ENCODE measurements at places on chromosomes 16 and 17. TPM values are rescaled to one million over a fixed set of nuclear protein-coding genes. Genes with fewer than 3 reads are reported as not detected.

GRCh38 chr16:88759976-88760350 is 25.1 kb downstream of the PIEZO1 start:
- no peak for DNase-seq

Gene BIRC5
- total RNA-seq: 5.4 TPM

Gene ACSM2A
- 0.14 TPM for total RNA-seq

GRCh38 chr17:32461853-32462617 is 17.7 kb downstream of the PSMD11 start:
- peak; percentile 60 for DNase-seq

DNA sequence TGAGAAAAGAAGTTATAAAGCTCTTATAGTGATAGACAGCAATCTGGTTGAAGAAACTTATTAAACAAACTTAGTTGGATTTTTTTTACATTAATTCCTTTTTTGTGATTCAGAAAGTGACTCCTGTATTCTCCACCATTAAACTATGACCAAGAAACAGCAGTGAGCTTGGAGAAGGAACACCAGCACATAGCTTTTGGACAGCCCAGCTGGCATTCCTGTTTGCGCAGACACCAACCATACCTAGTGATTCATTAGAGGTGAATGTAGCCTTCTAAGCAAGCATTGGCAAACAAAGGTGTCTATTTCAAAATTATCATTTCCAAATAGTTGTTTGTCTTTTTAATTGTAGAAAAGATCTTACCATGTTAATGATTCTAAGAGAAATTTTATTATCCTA is 94.4 kb downstream of the STXBP4 start:
- DNase-seq: no peak

Gene COX4I1
- total RNA-seq: 561 TPM

Gene SPG7
- 78.5 TPM for total RNA-seq

DNA sequence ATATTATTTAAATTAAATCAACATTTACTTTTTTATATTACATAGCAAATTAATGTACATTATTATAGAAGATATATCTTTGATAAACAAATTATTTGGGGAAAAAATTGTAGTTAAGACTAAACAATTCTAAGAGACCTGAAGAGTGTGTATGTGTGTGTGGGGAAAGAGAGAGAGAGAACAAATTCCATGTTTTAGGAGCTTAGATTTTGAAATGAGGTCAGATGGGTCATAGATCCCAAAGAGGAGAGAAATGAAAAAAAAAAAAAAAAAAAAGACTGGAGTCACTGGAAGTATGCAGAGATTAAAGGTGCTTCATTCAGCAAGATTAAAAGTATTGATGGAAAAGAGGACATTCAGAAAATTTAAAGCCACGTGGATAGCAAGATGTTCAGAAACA is 206.8 kb downstream of the CNTNAP4 start:
- DNase-seq: no peak

Gene C16orf89
- total RNA-seq: not detected

Gene TMIGD1
- total RNA-seq: not detected

Gene SLC12A4
- 19.6 TPM for total RNA-seq

Gene PTX4
- 0.28 TPM for total RNA-seq

Gene WSCD1
- 0.38 TPM for total RNA-seq

Gene NPTX1
- 22.2 TPM for total RNA-seq

DNA sequence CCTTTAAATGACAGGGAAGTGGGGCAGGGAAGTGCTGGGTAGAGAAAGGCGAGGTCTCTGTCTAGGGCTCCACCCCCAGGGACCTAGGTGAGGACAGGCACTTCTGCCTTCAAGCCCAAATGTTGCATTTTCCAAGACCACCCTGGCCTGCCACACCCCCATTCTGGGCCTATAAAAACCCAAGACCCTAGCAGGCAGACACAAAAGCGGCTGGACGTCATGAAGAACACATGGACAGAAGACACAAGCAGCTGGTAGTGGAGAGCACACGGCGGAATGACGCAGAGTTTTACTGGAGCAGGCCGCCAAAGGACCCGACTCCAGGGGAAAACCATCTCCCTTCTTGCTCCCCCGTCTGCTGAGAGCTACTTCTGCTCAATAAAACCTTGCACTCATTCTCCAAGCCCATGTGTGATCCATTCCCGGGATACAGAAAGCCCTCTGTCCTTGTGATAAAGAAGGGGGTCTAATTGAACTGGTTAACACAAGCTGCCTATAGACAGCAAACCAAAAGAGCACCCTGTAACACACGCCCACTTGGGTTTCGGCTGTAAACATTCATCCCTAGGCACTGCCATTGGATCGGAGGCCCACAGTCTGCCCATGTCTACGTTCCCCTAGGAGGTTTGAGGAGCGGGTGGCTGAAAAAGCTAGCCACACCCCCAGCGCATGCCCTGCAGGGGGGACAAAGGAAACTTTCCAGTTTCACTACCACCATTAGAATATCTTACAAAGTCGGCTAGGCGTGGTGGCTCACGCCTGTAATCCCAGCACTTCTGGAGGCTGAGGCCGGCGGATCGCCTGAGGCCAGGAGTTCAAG is 622.2 kb upstream of the SALL1 start:
- DNase-seq: no peak

DNA sequence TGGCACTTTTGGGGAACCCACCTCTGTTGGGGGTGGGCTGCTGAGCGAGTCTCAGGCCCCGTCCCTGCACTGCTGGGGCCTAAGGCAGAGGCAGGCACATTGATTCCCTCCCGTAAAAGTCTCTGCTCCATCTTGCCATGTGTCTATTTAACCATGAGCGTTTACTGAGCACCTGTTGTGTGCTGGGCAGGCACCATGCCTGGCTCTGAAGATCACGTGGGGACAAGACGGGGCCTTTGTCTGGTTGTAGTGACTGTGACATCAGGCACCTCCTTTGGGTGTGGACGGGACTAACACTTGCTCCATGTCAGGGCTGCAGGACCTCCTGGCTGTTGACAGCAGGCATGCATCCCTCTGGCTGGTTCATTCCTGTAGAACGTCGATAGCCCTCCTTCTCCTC is 204.7 kb upstream of the CIBAR2 start:
- no peak for DNase-seq

Gene LRRC75A
- 0.87 TPM for total RNA-seq

GRCh38 chr17:50350733-50351132 is 4.8 kb downstream of the XYLT2 start:
- no peak for DNase-seq

Gene FBXO39
- not detected for total RNA-seq

DNA sequence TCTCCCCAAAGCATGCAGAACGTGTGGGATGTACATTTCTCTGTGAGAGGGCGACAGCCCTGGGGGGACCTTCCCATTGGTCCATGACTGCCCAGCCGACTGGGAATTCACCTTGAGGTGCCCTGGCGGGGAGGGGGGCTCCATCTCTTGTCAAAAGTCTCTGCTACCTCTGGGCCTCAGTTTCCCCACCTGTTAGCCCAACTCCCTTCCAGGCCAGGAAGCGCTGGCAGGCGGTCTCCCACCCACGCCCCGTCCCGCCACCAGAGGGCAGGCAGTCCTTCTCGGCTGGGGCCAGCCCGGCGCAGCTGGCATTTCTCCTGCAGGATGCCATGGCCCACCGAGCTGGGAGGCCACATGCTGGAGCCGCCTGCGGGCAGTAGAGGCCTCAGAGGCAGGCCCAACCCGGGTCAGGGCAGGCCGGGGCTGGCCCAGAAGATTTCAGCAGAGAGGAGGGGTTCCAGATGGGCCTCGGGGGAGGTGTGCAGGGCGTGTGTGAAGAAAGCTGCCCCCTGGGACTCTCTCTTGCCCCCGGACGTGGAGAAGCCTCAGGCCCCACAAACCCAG is 16.6 kb downstream of the CD7 start:
- DNase-seq: peak; percentile 69

Gene RRAD
- total RNA-seq: 0.15 TPM

Gene TBC1D3E
- total RNA-seq: not detected

DNA sequence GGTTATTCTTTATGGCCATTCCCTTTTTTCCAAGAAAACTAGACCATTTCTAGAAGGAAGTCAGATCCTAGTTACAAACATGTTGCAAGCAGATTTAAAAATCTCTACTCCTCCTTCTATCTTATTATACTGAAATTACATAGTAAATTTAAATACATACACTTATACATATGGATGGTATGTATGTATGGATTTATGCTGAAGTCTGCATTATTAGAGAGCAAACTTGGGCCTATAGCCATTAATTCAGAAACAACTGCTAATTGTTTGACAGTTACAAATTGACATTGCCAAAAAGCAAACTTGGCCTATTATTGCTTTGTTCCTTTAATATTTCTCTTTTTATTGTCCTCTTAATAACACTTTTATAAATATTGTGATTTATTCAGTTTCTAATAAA is 67.1 kb downstream of the NFAT5 start:
- DNase-seq: no peak
